Kidney (tissue), 22 donors: ENCODE measurements at places on chromosomes 13 and 19. TPM values are rescaled to one million over a fixed set of nuclear protein-coding genes. Genes with fewer than 3 reads are reported as not detected.
A peak's percentile ranks its signal among the peaks of the same experiment; 100 is the strongest.

DNA sequence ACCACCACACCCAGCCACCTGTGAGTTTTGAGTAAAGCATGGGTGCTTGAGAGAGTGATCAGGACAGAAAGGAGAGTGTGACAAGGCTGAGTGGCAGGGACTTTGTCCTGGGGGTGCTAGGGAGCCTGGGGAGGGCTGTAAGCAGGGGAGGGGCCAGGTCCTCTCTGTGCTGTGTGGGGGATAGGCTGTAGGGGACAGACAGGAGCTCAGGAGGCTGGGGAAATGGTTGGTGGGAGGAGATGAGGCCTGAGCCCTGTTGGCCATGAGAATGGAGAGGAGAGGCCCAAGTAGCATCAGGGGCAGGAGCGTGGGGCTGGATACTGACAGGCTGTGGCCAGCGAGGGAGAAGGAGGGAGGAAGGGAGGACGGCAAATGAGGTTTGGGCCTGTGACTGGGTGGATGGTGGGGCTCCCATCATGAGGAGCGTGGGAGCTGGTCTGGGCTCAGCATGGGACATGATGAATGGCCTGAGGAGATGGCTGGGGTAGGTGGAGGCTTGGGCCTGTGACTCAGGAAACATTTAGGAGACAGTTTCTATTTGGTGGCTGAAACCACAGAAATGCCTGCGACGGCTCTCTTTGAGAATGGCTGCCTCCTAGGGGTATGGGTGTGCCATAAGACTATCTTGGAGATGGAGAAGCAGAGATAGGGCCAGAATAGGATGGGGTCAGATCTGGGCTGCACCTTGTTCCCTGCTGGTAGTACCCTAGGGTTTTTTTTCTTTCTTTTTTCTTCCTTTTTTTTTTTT, 25.0 kb downstream of the GRIN2D start:
- H3K27me3 ChIP-seq: no peaks in the 10 kb centered on the region
- H3K27ac ChIP-seq: no peak overlapping the region
- no peaks in the 10 kb centered on the region for H3K4me1 ChIP-seq
- DNase-seq: no peak
- no peak overlapping the region for H3K4me3 ChIP-seq
- H3K36me3 ChIP-seq: no peaks in the 10 kb centered on the region

DNA sequence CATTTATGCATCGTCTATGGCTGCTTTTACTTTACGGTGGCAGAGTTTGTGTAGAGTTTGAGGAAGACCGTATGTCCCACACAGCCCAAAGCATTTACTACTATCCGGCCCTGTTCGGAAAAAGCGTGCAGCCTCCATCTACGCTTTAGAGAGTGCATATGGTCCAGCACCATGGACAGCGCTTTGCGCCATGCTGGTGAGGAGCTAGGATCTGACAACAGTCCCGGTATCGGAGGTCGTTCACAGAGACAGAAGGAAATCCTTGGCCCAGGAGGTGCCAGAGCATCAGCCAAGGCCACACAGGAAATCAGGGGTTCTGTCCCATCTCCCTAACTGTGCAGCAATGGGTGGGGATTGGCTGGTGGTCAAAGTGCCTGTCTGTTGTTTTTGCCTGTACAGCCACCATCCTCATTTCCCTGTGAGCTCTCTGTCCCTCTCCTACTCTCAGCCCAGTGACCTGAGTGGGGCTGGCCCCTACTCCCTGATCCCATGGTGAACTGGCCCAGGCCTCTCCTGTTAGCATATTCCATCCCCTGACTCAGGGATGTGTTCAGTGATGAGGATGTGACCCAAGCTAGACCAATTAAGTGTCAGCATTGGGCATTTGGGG, 16.2 kb upstream of the PRODH2 start:
- DNase-seq: peak; percentile 92
- H3K27ac ChIP-seq: no peak overlapping the region
- H3K4me1 ChIP-seq: no peaks in the 10 kb centered on the region

DNA sequence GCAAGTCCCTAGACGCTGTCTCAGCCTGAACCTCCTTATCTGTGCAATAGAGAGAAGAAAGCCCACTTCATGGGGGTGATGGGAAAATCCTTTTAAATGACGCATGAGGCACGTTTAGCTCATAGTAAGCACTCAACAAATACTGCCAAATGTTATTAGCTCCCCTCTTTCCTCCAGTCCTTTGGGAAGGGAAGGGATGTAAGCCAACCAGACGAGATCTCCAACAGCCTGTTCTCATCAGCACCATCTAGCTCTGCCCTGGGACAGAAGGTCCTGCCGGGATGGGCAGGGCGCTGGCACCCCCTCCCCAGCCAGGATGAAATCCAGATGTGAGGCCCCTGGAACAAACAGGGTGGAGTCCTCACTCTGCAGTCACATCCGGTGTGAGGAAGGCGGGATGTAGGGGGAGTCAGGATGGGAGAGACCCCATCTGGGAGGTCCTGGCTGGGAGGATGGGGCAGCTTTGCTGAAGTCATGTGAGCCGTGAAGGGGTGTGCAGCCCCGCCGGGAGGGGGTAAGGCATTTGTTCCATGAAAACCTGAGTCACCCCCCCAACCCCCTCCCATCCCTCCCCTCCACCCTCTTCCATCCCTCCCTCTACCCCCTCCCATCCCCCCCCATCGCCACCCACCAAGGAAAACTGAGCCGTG, 4.6 kb downstream of the S1PR2 start:
- H3K4me3 ChIP-seq: no peak overlapping the region
- H3K27me3 ChIP-seq: no peaks in the 10 kb centered on the region
- no peak overlapping the region for H3K27ac ChIP-seq
- DNase-seq: peak; percentile 96

DNA sequence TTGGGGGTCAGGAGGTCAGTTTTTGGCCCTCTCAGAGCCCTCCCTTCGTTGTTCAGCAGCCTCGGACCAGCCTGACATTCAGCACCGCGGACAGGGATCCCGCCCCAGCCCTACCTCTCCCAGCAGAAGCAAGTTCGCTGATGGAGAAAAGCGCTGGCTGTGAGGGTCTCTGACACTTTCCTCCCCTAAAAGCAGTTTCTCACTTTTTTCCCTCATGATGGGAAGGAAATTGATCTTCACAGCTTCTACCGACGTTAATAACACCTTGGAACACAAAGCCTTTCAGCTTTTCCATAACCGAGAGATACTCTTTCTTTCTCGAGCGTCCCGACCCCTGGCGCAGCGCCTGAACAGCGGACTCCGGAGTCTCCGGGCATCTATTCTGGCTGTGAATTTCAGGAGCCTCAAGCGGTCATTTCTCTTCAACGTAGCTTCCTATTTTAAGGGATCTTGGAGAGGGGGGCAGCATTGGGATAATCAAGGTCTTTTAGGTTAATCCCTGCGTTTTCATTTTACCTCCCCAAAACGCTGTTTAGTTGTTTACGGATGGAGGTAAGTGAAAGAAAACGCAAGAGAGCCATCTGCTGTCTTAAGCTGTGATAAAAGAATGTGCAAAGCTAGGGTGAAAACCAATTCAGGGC, 467.2 kb downstream of the ITGBL1 start:
- H3K4me1 ChIP-seq: no peaks in the 10 kb centered on the region
- H3K27me3 ChIP-seq: peaks cover 12% of the 10 kb centered on the region
- DNase-seq: peak; percentile 65
- no peak overlapping the region for H3K27ac ChIP-seq
- no peaks in the 10 kb centered on the region for H3K36me3 ChIP-seq

- H3K27me3 ChIP-seq: no peaks in the 10 kb centered on the region
- peak overlapping the region; percentile 88 for H3K4me3 ChIP-seq
- peaks cover 24% of the 10 kb centered on the region for H3K4me1 ChIP-seq
- H3K36me3 ChIP-seq: no peaks in the 10 kb centered on the region
These were observed 751 bp downstream of the ZNF584 start for GRCh38 chr19:58409010-58409790.

GRCh38 chr19:42037649-42038048, 32.4 kb downstream of the GRIK5 start:
- no peak for DNase-seq
- no peak overlapping the region for H3K27ac ChIP-seq
- H3K4me3 ChIP-seq: no peak overlapping the region
- peaks cover 2% of the 10 kb centered on the region for H3K36me3 ChIP-seq

DNA sequence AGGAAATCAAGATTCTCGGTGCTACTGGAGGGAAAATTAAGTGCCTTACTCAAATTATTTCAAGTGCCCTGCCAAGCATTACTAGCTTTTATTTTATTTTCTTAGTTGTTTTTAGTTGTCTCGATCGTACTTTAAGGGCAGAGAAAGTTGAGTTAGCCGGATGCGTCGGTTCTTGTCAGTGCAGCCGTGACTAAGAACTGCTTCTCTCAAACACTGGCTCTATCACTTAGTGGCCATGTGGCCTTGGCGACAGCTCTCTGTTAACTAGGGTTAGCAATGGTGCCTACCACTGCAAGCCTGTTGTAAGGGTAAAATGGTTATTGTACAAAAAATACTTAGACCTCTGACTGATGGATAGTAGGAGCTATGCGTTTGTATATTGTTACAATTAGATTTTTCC, 227.8 kb downstream of the KATNAL1 start:
- no peak overlapping the region for H3K27ac ChIP-seq
- H3K4me1 ChIP-seq: no peaks in the 10 kb centered on the region
- no peak overlapping the region for H3K4me3 ChIP-seq
- no peaks in the 10 kb centered on the region for H3K36me3 ChIP-seq
- no peaks in the 10 kb centered on the region for H3K27me3 ChIP-seq
- no peak for DNase-seq

- no peak within 1 kb of the TSS for H3K27ac ChIP-seq
- H3K4me1 ChIP-seq: no peaks in the 10 kb centered on the region
- DNase-seq: no peak
- no peaks in the 10 kb centered on the region for H3K27me3 ChIP-seq
These were observed at the start of gene VSTM1 for GRCh38 chr19:54063350-54064116. Gene VSTM1 (minus strand): TSS chr19:54063897. CDS start chr19:54063777, 120 bp downstream.

DNA sequence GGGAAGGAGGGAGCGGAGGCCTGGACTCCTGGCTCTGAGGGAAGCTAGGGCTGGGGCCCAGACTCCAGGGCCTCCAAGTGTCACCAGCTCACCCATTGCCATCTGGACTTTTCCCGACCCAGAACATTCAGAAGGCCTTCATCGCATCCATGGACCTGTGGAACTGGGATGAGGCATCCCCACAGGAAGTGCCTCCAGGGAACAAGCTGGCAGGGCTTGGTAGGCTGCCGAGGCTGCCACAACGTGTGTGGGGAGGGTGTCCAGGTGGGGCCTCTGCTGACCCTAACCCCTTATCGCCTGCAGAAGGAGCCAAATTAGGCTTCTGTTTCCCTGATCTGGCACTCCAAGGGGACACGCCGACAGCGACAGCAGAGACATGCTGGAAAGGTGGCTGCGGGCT, 767 bp downstream of the ETV2 start:
- H3K4me1 ChIP-seq: peaks cover 8% of the 10 kb centered on the region
- no peak overlapping the region for H3K27ac ChIP-seq
- DNase-seq: no peak
- no peaks in the 10 kb centered on the region for H3K27me3 ChIP-seq
- H3K36me3 ChIP-seq: peaks cover 2% of the 10 kb centered on the region

NLRP11 gene
- 0.35 TPM for total RNA-seq

KLK14 gene
- total RNA-seq: 0.22 TPM

OR7C1 gene
- total RNA-seq: 0.19 TPM
